Dorsolateral prefrontal cortex (tissue), 122 donors: ENCODE measurements at places on chromosomes 4 and X. TPM values are rescaled to one million over a fixed set of nuclear protein-coding genes. Genes with fewer than 3 reads are reported as not detected.

The ANAPC4 gene
- 48.7 TPM for total RNA-seq

The ADGRA3 gene
- total RNA-seq: 42.5 TPM

The SPANXN4 gene
- not detected for total RNA-seq

The PPP4R3C gene
- total RNA-seq: not detected

The PRRG3 gene
- total RNA-seq: 13.3 TPM

The CCDC158 gene
- total RNA-seq: 4.0 TPM

The TAF7L gene
- total RNA-seq: 1.3 TPM

The CYP2U1 gene
- 15.5 TPM for total RNA-seq

The NPY2R gene
- total RNA-seq: 3.9 TPM

The STK32B gene
- 2.7 TPM for total RNA-seq

The RS1 gene
- not detected for total RNA-seq

The FGG gene
- total RNA-seq: not detected

The PRDM5 gene
- total RNA-seq: 17.8 TPM

The GLUD2 gene
- 5.2 TPM for total RNA-seq

The NPNT gene
- 8.1 TPM for total RNA-seq

The LARP7 gene
- 30.6 TPM for total RNA-seq

The DRD5 gene
- total RNA-seq: 0.75 TPM

The SPACA5 gene
- total RNA-seq: 1.1 TPM

The ANK2 gene
- 707 TPM for total RNA-seq

The BLOC1S4 gene
- 8.4 TPM for total RNA-seq

The ADH1C gene
- not detected for total RNA-seq

The PHOX2B gene
- total RNA-seq: not detected

The CT55 gene
- 0.50 TPM for total RNA-seq
